CD8-positive, alpha-beta memory T cell (primary cell): ENCODE measurements at places on chromosomes 4 and X. TPM values are rescaled to one million over a fixed set of nuclear protein-coding genes. Genes with fewer than 3 reads are reported as not detected.

Gene ZAR1
- not detected for total RNA-seq

Gene BMP15
- not detected for total RNA-seq

- no peaks in the 10 kb centered on the region for H3K27me3 ChIP-seq
- no peaks in the 10 kb centered on the region for H3K36me3 ChIP-seq
- no peak overlapping the region for H3K4me3 ChIP-seq
- no peak for DNase-seq
These were observed 7.5 kb upstream of the KLHL15 start for GRCh38 chrX:24034485-24034884.

- DNase-seq = no peak
- H3K4me1 ChIP-seq = peaks cover 18% of the 10 kb centered on the region
- peak overlapping the region; percentile 11 for H3K27ac ChIP-seq
- no peaks in the 10 kb centered on the region for H3K27me3 ChIP-seq
- peaks cover 53% of the 10 kb centered on the region for H3K36me3 ChIP-seq
- no peak overlapping the region for H3K4me3 ChIP-seq
These were observed 44.2 kb downstream of the JADE1 start for GRCh38 chr4:128853741-128854140.

DNA sequence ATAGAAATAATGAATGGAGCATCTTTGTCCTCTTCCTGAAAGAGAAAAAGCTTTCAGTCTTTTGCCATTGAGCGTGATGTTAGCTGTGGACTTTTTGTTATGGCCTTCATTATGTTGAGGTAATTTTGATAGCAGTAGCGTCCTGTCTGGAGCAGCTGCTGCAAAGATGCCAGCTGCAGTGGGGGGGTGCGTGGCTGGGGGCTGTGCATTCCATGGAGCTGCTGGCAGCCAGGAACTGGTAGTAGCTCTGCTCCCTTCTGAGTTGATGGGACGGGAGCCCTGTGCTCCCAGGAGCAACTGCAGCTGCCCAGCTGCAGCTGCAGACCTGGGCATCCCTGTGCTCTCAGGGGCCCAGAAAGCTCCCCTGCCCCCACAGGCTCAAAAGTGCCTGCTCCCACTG is 50.4 kb downstream of the CCDC160 start:
- H3K4me3 ChIP-seq = no peak overlapping the region
- no peaks in the 10 kb centered on the region for H3K36me3 ChIP-seq
- no peak for DNase-seq

DNA sequence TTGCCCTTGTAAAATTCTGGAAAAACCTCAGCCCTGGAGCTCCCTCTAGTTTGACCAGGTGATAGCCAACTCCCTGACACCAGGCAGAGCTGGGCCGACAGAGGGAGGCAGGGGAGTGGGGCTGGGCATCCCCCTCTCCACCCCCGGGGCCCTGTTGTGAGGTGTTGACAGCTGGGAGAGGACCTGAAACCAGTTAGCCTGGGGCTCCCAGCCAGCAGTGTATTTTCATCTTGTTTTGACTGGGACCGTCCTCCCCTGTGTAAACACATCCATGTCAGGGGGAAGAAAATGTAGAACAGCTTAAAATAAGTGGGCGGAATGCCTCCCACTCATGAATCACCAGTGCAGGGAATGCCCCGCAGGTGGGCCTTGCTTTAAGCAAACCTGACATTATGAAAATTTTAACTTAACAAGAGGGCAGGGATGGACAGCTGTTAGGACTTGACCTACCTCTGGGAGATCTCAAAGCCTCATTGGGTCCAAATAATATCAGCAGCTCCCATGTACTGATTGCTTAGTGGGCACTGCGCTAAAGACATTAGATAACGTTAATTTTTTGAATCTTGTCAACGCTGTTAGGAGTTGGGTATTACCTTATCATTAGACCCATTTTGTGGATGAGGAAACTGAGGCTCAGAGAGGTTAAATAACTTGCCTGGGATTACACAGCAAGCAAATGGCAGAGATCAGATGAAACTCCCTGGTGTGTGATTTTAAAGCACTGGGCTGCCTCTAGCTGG is 45.9 kb downstream of the TSC22D3 start:
- H3K27me3 ChIP-seq = no peaks in the 10 kb centered on the region
- no peaks in the 10 kb centered on the region for H3K4me1 ChIP-seq
- DNase-seq = no peak
- H3K36me3 ChIP-seq = no peaks in the 10 kb centered on the region
- no peak overlapping the region for H3K4me3 ChIP-seq
- no peak overlapping the region for H3K27ac ChIP-seq

GRCh38 chr4:11424000-11424399 is 4.7 kb downstream of the HS3ST1 start:
- H3K36me3 ChIP-seq = no peaks in the 10 kb centered on the region
- DNase-seq = no peak
- no peak overlapping the region for H3K27ac ChIP-seq
- H3K4me1 ChIP-seq = peaks cover 8% of the 10 kb centered on the region
